Activated CD4-positive, CD25-positive, alpha-beta regulatory T cell (primary cell): ENCODE measurements at places on chromosomes 1 and 21.
A peak's percentile ranks its signal among the peaks of the same experiment; 100 is the strongest.

DNA sequence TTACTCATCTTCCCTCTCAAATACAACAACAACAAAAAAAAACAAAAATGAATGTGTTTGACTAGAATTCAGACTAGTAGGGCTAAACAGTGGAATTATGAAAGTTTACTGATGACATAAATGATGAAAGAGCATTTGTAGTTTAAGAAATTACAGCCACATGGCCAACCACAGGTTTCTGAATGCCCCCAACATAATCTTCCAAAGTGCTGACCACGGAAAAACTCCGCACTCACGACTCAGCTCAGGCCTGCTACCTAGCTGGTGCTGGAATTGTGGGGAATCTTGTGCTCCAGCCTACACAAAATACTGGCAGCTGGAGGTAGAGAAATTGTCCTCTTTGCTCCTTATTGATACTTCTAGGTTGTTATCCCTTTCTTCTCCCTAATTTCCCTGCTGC lies 23.6 kb upstream of the TBX15 start:
- no peak for DNase-seq

- no peak for DNase-seq
Observed at GRCh38 chr1:116429821-116430374, 56.9 kb downstream of the ATP1A1 start.

- no peak for DNase-seq
Observed at GRCh38 chr1:207866471-207867135, 44.3 kb downstream of the CD34 start.

GRCh38 chr1:221494670-221495069 lies 247.2 kb downstream of the DUSP10 start:
- no peak for DNase-seq

- DNase-seq: no peak
Observed at GRCh38 chr1:102529446-102529845, 532.7 kb upstream of the OLFM3 start.

DNA sequence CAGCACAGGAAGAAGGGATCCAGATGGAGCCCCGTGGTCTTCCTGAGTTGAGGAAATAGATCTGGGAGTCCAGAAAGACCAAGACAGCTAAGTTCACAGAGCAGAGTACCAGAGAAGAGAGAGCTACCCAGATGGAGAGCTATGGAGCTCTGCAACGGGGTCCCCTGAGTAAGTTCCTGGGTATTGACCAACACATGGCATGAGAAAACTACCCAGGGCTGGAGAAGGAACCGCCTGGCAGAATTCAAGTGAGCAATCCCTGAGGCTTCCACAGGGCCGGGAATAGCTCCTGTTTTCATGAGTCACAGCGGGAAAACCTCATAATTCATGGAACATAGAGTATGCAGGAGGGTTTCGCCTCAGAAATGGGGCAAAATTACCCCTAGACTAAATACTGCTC lies 19.7 kb downstream of the STPG1 start:
- no peak for DNase-seq

GRCh38 chr1:59554011-59554663 lies 257.2 kb downstream of the FGGY start:
- no peak for DNase-seq

- no peak for DNase-seq
Observed at GRCh38 chr1:151210830-151211229, 12.5 kb downstream of the PIP5K1A start.

DNA sequence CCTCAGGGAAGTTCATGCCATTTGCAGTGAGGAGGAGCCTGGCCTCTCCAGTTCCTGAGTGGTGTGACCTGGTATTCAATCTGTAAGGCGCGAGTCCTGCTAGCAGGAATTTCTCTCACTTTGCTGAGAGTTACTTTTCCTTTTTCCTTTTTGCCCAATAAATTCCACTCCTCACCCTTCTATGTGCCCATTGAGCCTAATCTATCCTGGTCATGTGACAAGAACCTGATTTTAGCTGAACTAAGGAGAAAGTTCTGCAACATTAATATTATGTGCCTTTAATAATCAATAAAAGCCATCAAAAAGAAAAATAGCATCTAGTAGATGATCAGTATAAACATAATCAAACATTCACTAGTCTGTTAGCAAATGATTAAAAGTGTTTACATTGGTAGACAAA lies 136.1 kb upstream of the POGK start:
- no peak for DNase-seq

DNA sequence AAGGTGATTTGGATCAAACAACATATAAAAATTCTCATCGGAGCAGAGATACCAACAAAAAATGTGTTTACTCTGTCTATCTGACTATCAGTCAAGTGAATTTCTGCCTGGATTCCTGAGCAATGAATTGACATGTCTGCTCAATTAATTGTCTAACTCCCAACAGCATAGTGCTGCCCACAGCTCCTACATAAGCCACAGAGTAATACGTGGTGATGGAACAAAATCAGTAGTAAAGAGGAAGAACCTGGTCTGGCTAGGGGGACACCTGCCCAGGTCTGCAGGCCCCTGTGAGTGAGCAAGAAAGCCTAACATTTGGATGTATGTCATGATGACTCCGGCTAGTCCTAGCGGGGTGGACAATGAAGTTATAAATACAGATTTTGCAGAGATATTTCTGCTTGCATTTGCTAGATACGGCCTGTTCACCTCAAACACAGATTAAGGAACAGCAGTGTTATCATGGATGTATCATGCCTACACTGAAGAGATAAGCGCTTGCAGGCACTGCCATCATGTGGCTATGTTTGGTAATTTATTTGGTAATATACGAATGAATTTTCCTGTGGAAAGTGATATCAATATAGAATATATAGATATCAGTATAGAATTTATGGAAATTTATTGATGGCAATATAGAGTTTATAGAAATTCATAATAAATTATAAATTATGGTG lies 69.6 kb upstream of the LRRC8B start:
- DNase-seq: peak; percentile 17

DNA sequence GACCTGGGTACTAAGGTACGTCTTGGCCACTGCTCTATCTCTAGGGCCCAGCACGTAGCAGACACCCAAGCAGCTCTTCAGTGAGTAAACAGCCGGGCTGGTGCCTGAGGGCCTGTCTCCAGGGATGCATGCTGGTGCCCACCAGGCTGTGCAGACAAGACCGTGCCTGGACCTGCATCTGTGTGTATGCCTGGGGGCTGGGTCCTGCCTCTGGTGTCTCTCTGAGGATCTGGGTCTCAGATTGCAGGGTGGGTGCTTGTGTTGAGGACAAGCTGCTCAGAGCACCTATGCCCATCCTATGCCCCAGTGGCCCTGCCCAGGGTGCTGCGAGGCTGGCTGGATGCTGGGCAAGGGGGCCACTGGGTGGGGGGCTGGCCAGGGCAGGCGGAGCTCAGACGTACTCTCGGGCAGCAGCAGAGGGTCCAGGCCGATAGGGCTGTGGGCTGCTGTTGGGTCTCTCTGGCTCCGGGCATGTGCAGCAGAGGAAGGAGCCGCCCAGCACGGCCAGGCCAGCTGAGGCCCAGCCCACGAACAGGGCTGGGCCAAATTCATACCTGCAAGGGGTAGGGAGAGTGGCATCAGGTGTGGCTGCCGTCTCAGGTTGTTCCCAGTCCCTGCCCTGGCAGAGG lies 4.4 kb downstream of the CLDN19 start:
- DNase-seq: no peak

- no peak for DNase-seq
Observed at GRCh38 chr1:22142315-22143064, 407 bp downstream of the WNT4 start.

DNA sequence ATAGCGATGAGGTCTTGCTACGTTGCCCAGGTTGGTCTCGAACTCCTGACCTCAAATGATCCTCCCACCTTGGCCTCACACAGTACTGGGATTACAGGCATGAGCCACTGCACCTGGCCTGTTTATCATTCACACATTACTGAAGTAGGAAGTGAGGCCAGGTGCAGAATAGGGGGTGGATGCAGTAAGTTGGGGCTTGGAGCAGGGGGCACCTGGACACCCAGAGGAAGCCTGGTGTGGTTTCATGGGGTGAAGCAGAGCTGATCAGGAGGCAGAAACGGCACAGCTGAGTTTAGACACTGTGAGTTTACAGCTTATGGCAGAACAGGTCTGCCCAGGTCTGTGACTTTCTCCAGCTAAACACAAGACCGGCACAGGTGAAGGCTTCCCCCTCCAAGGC lies 4.9 kb downstream of the CDA start:
- no peak for DNase-seq

- DNase-seq: no peak
Observed at GRCh38 chr1:244854166-244854565, 10.2 kb downstream of the HNRNPU start.

- no peak for DNase-seq
Observed at GRCh38 chr1:196385109-196385508, 223.1 kb downstream of the KCNT2 start.

DNA sequence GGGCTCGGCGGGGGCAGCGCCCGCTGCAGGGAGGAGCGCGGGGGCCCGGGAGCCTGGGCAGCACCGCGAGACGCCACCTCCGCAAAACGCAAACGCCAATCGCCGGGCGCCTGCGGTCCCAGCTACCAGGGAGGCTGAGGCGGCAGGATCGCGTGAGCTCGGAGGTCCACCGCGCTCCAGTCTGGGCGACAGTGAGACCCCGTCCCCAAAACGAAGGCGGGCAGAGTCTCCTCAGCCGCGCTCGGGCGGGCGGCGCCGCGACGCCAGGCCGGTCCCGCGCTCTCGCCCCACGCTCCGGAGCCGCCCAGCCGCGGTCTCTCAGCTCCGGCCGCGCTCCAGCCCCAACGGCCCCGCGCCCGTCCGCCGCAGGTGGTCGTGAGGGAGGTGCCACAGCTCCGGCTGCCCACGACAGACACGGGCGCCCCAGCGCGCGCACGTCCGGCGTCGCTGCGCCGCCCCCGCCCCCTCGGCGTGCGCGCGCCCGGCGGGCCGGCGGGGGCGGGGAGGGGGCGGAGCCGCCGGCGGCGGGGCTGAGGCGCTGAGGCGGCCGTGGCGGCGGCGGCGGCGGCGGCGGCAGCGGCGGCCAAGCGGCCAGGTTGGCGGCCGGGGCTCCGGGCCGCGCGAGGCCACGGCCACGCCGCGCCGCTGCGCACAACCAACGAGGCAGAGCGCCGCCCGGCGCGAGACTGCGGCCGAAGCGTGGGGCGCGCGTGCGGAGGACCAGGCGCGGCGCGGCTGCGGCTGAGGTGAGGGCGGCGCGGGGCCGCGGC lies at the start of gene ADARB1:
ADARB1 (plus strand) TSS at position 533 of the 770 bp plus-strand sequence. CDS start 97,077 bp downstream, outside the sequence.
- DNase-seq: peak; percentile 52

GRCh38 chr1:65407877-65408276 lies 12.6 kb upstream of the LEPR start:
- DNase-seq: no peak

GRCh38 chr1:7046314-7046713 lies 261.1 kb downstream of the CAMTA1 start:
- DNase-seq: no peak

DNA sequence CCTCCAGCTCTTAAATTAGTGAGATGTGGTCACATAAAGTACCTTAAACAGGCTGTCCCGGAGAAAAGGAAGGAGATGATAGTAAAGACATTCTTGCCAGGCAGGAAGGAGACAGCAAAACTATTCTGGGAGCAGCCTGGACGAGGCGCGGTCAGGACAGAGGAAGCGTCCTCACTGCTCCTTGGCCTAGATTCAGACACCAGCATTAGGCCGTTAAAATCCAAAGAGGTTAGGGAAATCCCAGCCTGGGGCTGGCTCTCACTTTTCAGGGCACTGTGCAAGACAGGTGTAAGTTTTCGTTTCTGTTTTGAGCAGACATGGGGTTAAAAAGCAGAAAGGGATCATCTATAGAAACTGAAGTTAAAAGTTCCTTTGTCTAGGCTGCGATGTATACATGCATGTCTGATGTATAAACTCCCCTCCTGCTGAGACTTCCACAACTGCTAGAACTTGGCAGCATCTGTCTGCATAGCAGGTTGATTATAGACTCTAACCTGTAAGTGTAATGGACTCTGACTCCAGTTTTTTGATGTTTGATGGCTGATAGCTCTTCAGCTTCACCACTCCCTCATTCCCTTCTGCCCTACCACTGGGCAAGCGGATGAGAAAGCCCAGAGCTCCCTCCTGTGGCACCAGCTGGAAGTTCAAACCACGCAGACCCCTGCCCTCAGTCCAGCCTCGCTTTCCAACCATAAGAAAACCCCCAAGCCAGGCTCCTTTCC lies 21.5 kb downstream of the STPG1 start:
- DNase-seq: peak; percentile 21

DNA sequence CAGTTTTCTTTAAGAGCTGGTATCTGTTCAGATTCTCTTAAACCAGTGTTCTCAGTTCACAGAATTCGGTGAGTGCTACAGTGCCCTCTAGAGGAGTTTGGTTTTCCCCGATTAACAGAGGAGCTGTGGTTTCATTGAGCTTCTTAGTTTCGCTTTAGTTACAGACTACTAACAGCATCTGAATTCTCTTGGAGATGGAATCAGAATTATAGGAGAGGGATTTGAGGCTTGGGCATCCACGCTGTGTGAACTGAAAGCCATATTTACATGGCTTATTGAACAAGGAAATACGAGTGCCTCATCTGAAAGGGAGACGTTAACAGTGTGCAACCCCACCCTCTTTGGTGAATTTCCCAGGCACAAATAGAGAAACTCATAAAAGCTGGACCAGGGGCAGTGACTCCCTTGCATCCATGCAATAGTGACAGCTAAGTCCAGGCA lies 202.0 kb downstream of the USH2A start:
- no peak for DNase-seq

GRCh38 chr1:70509996-70510876 lies 99.2 kb downstream of the CTH start:
- no peak for DNase-seq

DNA sequence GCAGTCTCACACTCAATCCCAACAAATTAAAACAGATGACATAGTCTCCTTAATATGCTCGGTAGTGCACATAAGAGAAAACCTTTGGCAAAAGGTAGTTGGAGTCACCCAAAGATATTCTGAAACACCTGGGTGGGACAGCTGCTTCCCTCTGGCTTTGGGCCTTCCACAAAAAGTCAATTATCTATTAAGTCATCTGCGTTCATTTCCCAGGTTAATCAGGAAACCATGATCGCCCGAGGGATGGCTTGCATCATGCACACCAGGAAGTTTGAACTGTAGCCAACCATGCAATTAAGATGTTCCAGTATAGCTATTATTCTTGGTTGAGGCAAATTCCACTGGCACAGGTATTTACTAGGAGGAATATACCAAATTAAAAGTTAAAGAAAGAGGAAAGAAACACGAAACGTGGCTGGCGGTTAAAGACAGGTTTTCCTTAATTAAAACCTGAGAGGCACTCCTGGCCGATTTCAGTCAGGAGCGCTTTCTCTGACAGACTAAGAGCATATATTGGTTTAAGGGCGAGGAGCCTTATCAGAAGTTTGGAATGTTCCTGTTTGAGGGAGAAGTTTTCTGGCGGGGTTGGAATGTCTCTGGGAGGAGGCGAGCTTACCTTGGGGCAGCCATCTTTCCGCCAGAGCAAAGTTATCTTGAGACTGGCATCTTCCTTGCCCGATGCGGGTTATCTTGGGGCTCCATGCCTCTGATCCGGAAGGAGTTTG lies 19.9 kb downstream of the CLDN17 start:
- DNase-seq: no peak

- DNase-seq: no peak
Observed at GRCh38 chr21:33155422-33155821, 74.3 kb upstream of the IFNAR2 start.

DNA sequence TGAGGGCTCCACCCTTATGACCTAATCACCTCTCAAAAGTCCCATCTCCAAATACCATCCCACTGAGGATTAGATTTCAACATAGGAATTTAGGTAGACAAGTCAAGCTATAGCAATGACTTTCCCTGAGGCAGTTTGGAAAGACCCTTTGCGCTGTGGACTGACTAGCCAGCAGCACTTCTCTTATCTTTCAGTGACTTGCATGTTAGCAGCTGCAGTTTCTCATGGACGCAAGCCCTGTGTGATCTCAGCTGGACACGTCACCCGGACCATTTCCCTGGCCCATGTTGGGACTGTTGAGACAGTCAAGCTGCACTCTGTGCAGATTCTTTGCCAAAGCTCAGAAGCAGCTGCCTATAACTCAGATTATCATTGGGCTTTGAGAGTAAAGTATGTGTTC lies 408.1 kb upstream of the USP24 start:
- no peak for DNase-seq
